ENCODE measurements at places on chromosomes 3 and 15.

DNA sequence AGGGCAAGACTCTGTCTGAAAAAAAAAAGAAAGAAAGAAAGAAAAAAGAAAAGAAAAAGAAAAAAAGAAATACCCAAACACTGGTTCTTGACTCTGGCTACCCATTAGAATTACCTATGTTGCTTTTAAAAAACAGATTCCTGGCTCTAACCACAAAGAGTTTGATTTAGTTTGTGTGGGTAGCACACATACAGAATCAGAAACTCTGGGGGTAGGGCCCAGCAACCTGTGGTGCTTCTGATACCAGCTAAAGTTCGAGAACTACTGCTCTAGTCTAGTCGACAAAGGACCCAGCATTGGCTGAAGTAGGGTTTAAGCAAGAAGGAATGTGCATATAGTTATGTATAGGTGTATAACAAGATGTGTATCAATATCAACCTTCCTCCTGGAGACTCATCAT lies 392.7 kb downstream of the EFHB start:
- H3K4me1 ChIP-seq, result no peaks in the 10 kb centered on the region
- H3K4me3 ChIP-seq, result no peak overlapping the region
- no peak overlapping the region for H3K27ac ChIP-seq
- H3K27me3 ChIP-seq, result no peaks in the 10 kb centered on the region
- DNase-seq, result no peak

GRCh38 chr3:128076483-128077201 lies 24.4 kb downstream of the SEC61A1 start:
- no peak for DNase-seq
- H3K36me3 ChIP-seq, result no peaks in the 10 kb centered on the region
- peaks cover 3% of the 10 kb centered on the region for H3K4me1 ChIP-seq
- H3K27ac ChIP-seq, result peak overlapping the region; percentile 45
- peak overlapping the region; percentile 52 for H3K4me3 ChIP-seq

DNA sequence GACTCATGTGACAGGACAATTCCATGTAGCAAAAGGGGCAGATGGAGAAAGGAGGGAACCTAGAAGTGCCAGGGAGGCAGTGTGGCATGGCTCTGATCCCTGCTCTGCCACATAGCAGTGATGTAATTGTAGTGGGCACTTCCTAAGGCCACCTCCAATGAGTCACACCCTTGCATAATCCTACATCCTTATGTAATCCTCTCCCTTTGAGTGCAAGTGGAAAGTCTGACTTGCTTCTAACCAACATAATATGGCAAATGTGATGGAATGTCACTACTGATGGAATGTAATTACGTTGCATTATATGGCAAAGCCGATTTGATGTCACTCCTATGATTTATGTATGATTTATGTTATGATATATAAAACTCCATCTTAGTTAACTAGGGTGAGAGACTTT lies 72.9 kb upstream of the ATP2C1 start:
- no peak overlapping the region for H3K27ac ChIP-seq
- DNase-seq, result no peak

GRCh38 chr3:25155652-25156471 lies 272.2 kb upstream of the RARB start:
- H3K27ac ChIP-seq, result no peak overlapping the region
- no peak overlapping the region for H3K4me3 ChIP-seq
- no peak for DNase-seq

- H3K4me3 ChIP-seq, result no peak overlapping the region
- no peaks in the 10 kb centered on the region for H3K4me1 ChIP-seq
- no peak for DNase-seq
- H3K36me3 ChIP-seq, result no peaks in the 10 kb centered on the region
- no peaks in the 10 kb centered on the region for H3K27me3 ChIP-seq
Measured at GRCh38 chr3:118151164-118151563, 883.5 kb downstream of the IGSF11 start.

DNA sequence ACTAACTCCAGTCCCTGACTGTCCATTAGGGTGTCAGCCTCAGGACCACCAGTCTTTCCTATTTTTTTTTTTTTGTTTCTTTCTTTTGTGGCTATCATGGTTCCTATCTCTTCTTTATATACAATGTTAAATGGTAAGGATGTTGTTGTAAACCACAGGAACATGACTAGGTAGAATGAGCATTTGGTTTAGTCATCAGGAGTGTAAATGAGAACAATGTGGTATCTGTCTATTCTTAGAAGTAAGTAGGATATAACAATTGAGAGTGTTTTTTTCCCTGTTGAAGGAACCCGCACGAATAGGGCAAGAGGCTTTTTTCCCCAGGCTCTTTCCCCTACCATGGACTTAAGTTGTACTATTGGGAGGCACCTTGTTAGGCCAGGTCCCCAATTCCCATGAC lies 880.3 kb upstream of the GBE1 start:
- H3K4me3 ChIP-seq, result no peak overlapping the region
- no peaks in the 10 kb centered on the region for H3K36me3 ChIP-seq
- no peak overlapping the region for H3K27ac ChIP-seq
- H3K4me1 ChIP-seq, result no peaks in the 10 kb centered on the region
- no peaks in the 10 kb centered on the region for H3K27me3 ChIP-seq

DNA sequence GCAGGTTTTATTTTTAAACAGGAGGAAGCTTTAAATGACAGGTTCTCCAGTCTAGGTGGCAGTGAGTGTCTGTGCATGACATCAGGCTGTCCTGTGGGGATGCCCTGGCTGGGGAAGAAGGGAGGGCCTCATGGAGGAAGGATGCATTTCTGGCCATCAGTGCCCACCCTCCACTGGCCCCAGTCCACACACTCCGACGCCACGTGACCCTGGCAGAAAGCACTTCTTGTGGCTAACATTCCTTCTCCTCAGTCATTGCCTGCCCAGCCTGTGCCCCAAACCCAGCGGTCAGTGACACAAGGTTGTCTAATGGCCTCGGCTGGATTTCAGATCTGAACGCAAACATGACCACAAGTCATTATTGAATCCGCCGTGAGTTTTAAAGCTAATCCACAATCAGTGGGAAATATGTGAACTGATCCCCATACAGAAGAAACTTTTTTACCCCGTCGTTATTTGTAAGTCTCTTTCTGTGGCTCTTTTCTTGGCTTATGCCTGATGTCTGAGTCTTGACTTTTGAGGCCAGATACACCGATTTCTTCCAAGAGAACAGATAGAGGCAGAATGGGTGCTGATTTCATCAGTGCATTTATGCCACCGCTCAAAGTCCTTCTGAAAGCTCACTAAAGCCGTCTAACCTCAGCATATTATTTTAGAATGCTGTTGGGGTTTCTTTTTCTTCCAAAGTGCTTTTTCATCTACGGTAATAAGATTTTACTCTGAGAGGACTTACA lies 17.3 kb upstream of the LRRK1 start:
- H3K4me1 ChIP-seq, result peaks cover 16% of the 10 kb centered on the region
- DNase-seq, result no peak
- H3K36me3 ChIP-seq, result no peaks in the 10 kb centered on the region
- peaks cover 24% of the 10 kb centered on the region for H3K27me3 ChIP-seq

GRCh38 chr3:102332934-102333333 lies 101.9 kb upstream of the ZPLD1 start:
- no peaks in the 10 kb centered on the region for H3K36me3 ChIP-seq
- H3K4me1 ChIP-seq, result no peaks in the 10 kb centered on the region
- DNase-seq, result no peak
- H3K27ac ChIP-seq, result no peak overlapping the region

- peaks cover 12% of the 10 kb centered on the region for H3K36me3 ChIP-seq
- DNase-seq, result no peak
- H3K4me3 ChIP-seq, result no peak overlapping the region
- no peaks in the 10 kb centered on the region for H3K4me1 ChIP-seq
Measured at GRCh38 chr3:52210550-52211046, 12.6 kb downstream of the ALAS1 start.

GRCh38 chr3:186239321-186239720 lies 122.7 kb downstream of the DGKG start:
- H3K4me1 ChIP-seq, result peaks cover 10% of the 10 kb centered on the region
- peaks cover 6% of the 10 kb centered on the region for H3K36me3 ChIP-seq
- no peak for DNase-seq
- H3K27ac ChIP-seq, result no peak overlapping the region
- no peak overlapping the region for H3K4me3 ChIP-seq

DNA sequence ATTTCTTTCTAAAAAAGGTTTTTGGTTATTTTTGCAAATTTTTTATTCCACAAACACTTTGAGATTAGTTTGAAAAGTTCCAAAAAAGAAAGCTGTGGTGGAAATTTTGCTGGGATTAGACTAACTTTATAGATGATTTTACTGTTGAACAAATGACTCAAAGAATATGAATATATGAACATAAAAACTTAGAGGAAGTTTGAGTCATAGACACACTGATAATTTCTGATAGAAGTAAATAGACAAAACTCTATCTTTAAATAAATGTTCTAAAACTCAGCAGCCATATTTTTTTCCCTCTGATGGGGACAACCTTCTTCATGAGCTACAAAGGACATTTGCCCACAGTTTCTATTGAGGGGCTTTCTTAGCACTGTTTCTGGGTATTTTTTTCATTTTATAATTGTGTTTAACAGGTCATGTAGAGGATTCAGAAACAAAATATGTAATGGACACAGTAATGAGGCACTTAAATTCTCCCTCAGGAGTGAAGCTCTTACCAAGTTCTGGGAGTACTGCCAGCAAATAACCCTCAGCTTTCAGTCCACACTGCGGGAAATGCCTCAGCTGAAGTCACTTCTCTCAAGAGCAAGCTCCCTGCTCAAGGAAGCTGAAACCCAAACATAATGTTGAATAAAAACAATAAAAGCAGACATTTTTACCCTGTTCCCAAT lies 157.6 kb downstream of the NFKBIZ start:
- no peaks in the 10 kb centered on the region for H3K4me1 ChIP-seq
- DNase-seq, result peak; percentile 36
- peak overlapping the region; percentile 30 for H3K27ac ChIP-seq
- no peaks in the 10 kb centered on the region for H3K27me3 ChIP-seq

DNA sequence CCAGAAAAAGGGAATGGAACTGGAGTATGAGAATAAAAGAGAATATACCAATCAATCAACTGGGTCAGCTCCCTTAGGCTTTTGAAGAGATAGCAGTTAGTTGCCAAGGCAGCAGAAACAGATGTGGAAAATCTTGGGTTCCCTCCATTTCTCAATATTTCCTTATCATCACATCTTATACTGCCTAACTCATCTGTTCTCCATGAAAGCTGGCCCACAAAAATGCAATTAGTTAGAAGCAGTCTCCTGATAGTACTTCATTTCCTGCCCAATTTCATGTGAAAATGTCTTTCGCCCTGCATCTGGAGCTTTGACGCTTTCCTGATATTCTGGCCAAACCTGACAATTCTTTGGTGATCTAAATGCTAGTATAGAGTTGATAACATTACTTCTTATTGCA lies 30.1 kb upstream of the SPTSSB start:
- no peak for DNase-seq
- H3K27ac ChIP-seq, result no peak overlapping the region
- H3K4me3 ChIP-seq, result no peak overlapping the region
- H3K4me1 ChIP-seq, result no peaks in the 10 kb centered on the region
- no peaks in the 10 kb centered on the region for H3K36me3 ChIP-seq

GRCh38 chr3:149223461-149223820 lies 1.8 kb upstream of the CP start:
- no peaks in the 10 kb centered on the region for H3K27me3 ChIP-seq
- H3K27ac ChIP-seq, result no peak overlapping the region
- DNase-seq, result no peak

GRCh38 chr3:113231827-113232253 lies 20.5 kb downstream of the BOC start:
- no peaks in the 10 kb centered on the region for H3K36me3 ChIP-seq
- no peak overlapping the region for H3K4me3 ChIP-seq
- no peaks in the 10 kb centered on the region for H3K4me1 ChIP-seq

DNA sequence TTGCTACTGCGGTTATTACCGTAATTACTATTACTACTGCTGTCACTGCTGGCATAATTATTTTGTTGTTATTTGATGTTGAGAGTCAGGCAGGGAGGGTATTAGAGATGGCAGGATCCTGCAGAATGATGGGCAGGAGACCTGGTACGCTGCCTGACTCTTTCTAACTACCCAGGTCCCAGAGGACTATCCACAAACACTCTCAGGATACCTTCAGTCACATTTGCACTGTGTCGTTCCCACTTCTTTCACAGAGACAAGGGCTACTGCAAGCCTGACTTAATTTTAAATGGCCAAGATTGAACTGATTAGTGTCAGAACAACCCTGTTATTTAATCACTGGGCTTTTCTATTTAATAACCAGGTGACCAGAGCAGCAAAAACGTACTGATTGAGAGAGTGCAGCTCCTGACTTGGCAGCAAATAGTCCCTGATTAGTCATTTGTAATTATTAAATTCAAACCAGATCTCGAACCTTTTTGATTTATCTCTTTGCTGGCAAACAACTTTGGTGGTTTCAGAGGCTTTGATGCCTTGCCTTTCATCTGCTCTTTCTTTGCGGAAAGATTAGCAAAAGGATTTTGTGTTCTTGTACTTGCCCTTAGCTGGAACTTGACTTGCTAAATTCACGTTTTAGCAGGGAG lies 88.8 kb upstream of the ARHGEF3 start:
- H3K4me3 ChIP-seq, result no peak overlapping the region
- H3K27ac ChIP-seq, result no peak overlapping the region
- no peaks in the 10 kb centered on the region for H3K36me3 ChIP-seq
- no peaks in the 10 kb centered on the region for H3K27me3 ChIP-seq

DNA sequence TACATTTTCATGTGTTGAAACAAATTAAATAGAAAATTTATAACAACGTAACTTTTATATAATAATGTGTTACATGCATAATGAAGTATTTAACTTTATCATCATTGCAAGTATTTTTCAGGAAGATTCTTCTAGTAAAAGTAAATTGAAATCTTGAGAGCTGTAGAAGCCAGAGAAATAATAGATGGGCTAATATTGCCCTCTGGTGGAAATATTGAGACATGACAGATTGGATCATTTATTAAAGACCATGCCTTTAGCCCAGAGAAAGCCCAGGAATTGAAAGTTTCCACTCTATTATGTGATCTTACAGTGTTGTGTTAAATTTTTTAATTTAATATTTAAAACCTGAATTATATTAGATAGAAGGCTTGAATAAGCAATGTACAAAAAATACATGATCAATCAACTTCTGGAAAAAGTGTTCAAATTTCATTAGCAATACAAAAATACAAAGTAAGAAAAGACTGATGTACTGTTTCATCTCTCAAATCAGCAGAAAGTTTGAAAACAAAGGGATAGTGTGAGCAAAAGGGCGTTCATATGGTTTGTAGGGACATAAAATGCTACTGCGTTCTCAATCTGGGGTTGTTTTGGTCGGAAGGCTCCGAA lies 52.7 kb upstream of the SPTSSB start:
- peak; percentile 31 for DNase-seq
- H3K27ac ChIP-seq, result no peak overlapping the region
- H3K4me1 ChIP-seq, result no peaks in the 10 kb centered on the region
- H3K27me3 ChIP-seq, result no peaks in the 10 kb centered on the region

GRCh38 chr15:59407946-59408345 lies 30.0 kb upstream of the FAM81A start:
- no peaks in the 10 kb centered on the region for H3K27me3 ChIP-seq
- H3K27ac ChIP-seq, result no peak overlapping the region
- peaks cover 6% of the 10 kb centered on the region for H3K4me1 ChIP-seq
- DNase-seq, result no peak

DNA sequence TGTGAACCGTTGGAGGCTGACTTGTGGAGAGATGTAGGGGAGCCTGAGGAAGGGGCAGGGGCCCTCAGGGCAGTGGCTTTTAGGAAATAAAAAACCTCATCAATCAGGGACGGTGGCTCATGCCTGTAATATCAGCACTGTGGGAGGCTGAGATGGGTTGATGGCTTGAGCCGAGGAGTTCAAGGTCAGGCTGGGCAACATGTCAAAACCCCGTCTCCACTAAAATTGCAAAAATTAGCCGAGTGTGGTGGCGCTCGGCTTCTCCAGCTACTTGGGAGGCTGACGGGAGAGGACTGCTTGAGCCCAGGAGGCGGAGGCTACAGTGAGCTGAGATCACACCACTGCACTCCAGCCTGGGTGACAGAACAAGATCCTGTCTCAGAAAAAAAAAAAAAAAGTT lies 7.6 kb downstream of the TTC23 start:
- H3K27ac ChIP-seq, result no peak overlapping the region
- no peak for DNase-seq

Data from left lung (tissue), 14 donors.